ENCODE measurements at places on chromosomes 11 and 22.

DNA sequence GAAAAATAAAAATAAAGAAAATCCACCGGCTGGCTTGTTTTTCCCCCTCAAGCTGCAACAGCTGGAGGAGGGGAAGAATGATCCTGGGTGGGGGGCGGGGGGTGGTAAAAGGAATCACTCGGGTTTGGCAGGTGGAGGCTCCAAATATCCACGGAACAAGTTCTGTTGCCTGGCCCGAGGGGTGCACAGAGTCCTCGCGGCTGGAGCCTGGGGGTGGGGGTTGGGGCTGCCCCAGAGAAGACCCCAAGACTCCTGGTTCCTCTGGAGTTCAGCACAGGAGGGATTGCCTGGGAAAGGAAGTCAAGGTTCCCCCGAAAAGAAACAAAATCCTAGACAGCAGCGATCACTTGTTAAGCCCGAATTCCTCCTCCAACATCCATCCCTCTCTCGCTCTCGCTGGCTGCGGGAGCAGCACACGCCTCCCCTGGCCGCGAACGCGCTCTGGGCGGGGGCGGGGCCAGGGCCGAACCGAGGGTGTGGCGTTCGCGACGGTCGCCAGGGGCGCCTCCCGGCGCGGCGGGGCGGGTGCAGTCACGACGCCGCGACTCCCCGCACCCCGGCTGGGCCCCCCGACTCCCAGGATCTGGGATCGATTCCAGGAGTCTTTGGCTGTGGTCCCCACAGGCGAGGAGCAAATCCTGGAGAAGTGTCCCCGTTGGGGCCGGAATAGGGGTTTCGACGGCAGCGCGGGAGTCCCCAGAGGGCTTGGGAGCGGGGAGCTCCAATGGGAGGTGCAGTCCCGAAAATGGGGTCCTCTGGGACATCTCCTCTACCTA, at the start of gene KCNA4:
KCNA4 (minus strand) TSS at position 443 of the 776 bp plus-strand sequence. CDS start 4,352 bp downstream, outside the sequence.
- no peak for DNase-seq

DNA sequence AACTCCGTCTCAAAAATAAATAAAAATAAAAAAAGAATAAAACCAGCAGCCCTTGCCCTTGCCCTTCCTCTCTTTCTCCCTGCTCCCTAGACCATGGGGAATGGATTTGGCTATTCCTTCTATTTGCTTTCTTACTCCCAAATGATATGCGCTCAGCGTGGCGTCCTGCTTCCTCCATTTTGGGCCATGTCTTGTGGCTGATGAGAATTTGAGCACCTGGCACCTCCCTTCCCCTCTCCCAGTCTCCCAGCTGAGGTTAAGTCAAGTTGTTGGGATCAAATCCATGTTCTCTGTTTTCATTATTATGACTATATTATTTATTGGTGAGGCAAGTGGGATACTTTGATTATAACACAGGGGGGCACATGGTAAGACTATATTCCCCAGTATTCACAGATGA, 10.8 kb upstream of the CTTN start:
- no peak for DNase-seq

GRCh38 chr11:3836903-3837302, 3.9 kb downstream of the RHOG start:
- no peak for DNase-seq

DNA sequence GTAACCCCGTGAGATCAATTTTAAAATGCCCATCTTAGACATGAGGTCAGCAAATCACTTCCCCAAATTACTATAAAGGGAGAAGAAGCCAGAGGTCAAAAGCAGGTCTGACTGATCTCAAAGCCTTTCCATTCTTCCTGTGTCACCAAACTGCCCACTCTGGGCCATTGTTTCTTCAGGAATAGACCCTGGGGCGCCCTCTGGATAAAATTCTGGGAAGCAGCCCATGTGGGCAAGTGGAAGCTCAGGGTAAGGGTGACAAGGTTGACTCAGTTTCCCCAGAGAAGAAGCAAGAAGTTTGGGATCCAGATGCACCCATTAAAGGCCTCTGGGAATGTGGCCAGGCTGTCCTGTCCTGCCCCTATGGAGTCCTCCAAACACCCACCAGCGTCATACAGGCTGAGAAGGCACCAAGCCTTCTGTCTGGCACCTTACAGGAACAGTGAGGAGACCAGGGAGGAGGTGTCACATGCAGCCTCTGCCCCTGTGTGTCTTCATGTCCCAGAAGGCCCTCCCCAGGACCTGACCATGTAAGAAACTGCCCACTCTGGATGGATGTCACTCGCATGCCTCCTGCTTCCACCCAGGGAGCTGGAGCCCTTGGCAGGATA, 50.1 kb downstream of the CHST1 start:
- DNase-seq = no peak

DNA sequence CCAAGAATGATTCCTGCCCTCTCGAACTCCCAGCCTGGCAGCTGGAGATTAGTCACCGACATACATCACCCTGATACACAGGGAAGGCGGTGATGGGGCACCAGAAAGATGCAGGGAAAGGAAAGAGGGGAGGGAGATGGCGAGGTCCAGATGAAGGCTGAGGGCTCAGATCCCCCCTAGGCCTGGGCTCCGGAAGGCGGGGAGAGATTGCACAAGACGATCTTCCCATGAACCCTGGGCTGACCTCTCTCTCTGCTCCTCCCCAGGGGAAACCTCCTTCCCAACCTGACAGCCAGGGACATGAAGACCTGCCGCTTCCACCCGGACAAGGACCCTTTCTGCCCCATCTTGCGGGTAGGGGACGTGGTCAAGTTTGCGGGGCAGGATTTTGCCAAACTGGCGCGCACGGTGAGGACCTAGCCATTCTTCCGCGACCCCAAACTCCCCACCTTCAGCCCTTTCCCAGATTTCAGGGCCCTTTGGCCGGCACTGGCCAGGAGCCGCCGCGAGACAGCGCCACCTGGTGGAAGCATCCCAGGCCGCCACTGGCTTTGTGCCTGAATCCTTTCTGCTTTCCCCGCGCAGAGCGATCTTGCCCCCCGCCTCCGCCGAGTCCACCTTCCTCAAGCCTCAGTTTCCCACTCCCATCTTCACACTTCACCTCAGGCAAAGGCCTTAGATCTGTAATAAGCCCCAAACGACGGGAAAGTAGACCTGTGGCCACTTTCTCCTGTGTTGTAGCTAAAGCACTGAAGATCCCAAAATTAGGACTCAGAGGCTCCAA, 11.5 kb downstream of the P2RX3 start:
- DNase-seq = no peak

- DNase-seq = no peak
Measured at GRCh38 chr11:2677127-2677526, 22.7 kb downstream of the KCNQ1OT1 start.

DNA sequence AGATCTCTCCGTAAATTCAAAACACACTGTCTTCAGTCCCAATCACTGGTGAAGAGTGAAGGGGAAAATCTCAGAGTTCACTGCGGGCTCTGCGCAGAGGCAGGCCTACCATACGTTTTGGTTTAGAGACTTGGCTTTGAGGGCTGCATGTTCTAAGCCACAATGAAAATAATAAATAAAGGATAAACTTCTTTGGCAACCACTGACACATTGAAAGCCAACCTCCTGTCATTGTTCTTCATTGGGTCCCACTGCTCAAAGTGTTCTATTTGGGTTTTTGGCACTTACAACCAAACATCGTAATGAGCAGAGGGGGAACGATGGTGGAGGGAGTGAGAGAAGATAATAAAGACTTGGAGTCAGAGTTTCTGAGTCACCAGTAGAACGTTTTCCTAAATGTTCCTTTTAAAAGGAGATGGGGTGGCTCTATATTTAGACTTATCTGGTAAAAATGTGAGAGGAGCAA, 472.9 kb downstream of the SOX6 start:
- no peak for DNase-seq

DNA sequence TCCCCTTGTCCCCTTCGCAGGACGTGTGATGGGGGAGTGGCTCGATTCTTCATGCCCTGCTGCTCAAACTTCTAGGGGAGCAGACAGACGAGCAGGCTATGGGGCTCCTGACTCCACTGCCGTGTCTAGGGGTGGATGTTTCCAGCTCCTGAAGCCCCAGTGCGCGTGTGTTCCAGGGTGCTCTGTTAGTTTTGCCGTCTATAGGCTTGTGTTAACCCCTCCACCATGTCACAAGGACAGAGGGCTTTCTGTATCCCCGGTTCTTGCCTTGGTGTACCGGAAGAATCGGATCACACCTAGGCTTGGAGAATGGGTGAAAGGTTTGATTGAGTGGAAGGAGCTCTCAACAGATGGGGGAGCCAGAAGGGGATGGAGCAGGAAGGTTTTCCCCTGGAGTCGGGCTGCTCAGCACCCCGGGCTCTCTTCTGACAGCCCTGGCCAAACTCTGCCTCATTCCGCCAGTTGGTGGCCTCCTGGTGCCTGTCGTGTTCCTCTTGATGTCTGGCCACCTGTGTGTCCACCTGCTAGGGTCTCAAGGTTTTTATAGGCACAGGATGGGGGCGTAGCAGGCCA, 810.7 kb downstream of the BRD1 start:
- DNase-seq = no peak

- no peak for DNase-seq
Measured at GRCh38 chr11:70324376-70325115, 54.1 kb downstream of the PPFIA1 start.

DNA sequence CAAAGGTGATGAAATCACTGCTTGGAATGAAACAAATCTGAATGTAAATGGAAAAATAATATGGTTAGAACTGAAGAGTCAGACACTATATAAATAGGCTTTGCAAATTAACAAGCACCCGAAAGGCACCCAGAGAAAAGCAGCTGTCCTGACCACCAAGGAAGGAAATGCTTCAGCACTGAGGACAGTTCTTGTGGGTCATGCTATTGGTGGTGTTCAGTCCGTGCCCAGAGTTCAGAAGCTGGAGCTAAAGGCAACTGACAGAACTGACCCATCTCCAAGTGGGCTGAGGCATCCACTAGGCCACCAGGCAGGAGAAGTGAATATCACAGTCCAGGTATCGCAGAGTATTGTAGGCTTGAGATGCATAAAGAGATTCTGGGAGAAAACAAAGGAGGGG, 208.9 kb downstream of the OPCML start:
- DNase-seq = no peak

DNA sequence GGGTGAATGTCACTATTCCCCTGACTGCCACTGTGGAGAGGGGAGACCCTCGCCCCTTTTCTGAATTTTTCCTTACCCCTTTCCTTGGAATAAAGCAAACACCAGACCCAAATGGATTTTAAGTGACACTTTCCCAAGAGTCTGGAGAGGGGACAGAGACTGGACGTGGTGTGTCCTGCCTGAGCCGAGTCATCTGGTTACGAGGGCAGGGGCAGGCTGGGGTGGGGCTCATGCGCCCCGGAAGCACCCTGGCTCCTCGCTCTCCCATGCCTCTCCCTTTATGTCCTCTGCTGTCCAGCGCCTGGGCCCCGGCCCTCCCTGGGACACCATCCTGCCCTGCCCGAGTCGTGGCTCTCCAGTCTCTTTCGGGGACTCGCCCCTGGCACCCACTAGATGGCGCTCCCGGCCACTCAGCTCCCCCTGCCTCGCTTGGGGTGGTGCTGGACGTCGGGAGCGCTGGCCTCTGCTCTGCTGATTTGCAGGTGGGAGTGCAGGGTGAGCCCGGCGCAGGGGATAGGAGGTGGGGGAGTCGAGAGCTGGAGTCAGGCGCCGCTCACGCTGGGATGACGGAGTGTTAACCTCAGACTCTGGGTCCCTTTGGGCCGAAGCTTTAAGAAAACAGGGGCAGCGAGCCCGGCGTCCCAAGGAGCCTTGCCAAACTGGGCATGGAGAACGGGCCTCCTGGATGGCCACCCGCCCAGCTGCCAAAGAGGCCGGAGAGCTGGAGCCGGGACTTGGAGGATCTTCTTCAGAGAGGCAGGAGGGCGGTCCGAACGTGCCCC, 89.8 kb downstream of the RPS6KA4 start:
- DNase-seq = peak; percentile 47

DNA sequence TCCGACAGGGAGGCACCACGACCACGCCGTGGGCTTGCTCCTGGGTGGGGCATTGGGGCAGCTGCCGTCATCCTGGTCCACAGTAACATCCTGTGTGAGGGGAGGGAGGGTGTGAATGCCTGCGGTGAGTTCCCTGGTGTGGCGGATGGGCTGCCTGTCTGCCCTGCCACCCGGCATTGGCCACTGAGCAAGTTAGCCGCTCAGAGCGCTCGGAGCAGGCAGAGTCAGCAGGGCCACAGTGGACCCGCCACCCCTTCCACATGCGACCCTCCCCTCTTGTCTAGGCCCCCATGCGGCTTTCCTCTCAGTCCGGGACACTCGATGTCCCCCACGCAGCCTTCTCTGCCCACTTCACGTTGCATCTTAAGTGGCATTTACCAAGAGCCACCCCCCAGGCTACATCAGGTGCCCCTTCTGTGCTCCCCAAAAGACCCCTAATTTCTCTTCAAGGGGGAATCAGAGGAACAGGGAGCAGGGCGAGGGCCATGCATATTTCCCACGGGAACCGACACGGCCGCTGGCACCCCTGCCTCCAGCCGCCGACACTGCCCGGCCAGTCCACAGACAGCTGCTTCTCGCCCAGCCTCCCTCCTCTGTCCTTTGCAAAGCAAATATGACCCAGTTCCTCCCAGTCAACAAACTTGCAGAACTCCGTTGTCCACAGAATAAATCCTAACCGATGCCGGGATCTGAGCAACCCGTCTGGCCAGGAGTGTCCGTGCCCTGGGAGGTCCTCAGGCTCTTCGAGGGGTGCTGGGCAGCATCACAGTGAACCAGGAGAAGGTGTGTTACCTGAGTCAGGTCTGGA, 1482.1 kb downstream of the TBC1D22A start:
- no peak for DNase-seq

- DNase-seq = no peak
Measured at GRCh38 chr11:57228600-57228999, 8.4 kb downstream of the APLNR start.

GRCh38 chr22:38135133-38135706, 24.7 kb upstream of the BAIAP2L2 start:
- DNase-seq = no peak

GRCh38 chr11:125108469-125108868, 3.0 kb downstream of the TMEM218 start:
- DNase-seq = no peak

DNA sequence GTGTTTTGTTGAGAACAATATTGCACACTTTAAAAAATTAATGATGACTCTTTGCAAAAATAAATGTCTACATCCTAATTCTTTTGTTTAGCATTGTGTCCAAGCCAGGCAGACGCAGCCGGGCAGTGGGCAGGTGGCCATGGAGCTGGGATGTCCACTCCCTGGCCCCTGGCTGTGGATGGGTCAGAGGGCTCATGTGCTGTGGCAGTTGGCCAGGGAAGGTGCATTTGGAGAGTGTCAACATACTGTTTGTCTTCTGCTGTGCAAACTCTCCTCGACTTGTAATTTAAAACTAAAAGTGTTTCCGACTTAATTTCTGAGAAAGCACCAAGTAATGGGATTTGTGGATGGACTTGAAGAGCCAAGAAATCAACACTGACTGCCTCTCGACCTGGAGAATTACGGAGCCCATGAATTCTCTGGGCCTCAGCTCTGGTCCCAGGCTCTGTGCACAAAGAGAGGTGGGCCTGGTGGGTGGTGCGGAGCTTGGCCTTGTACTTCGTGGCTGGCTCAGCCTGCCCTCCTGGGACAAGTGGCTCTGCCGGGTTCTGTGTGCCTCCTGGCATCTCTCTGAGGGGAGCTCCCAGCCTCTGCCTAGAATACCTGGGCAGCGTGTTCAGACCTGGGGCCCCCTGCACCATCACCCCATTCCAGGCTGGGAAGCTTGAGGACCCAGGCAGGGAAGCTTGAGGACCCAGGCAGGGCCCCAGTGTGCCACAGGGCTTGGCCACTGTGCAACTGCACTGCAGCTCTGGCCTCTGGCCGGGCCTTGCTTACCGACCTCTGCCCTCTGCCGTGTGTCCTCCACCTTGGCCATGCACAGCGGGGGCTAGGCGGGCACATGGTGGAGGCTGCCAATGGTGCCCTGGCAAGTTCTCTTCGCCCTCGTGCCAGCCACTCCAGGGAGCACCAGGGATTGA, 46.4 kb downstream of the RTN4R start:
- DNase-seq = no peak
